ENCODE measurements at places on chromosomes 2 and 18.

DNA sequence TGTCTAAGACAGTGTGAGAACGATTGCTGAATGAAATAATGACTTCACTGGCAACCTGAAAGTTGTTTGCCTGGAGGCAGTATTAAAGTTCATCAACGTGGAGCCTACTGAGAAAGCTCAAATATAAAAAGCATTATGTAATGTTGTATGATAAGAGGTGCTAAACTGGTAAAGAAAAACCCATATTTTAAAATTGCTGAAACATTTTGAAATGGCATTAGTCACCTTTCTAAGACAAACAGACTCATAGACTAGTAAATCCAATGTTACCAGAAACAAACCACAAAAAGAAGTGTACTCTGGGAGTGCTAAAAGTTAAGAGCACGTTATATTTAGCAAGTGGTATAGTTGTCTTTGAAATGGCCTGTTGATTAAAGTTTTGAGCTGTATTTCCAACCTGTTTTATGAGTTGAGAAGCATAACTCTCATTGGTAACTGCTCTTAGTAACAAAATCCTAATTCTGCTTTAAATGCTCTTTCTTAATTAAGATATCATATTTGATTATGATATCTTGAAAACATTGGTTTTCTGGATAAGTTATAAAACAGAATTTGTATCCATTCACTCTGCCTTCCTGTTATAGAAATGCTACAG is 62.7 kb downstream of the CYP1B1 start:
- DNase-seq, result no peak

DNA sequence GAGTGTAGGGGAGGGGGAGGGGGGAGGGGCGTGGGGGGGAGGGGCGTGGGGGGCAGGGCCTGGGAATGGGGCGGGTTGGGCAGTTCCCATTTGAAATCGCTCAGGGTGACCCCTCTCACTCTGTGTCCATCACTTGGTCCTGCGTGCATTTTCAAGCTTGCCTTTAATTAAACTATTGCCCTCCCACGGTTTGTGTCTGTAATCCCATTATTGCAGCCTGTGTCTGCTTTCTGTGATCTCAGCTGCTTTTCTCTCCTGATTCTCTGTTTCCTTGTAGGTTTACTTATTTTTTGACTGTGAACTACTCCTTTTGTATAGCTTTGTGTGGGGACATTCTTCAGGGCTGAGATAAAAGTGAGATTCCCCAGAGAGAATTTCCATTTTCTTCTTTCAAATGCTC is 1.3 kb downstream of the DCDC2C start:
- DNase-seq, result no peak

DNA sequence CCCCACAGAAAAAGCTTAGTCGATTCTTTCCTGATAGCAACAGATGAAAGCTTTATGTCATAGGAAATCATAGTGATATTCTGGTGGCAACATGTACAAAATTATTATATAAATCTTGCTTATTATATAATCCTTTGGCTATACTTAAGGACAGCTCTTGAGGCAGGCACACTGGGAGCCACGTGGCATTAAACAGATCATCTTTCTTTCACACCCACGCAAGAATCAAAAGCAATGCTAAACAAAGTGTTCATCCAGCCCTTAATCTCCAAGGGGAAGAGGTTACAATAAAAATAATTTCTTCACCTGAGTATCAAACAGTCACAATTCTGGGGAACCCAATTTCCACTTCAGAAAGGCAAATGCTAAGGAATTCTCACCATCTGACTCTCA is 57.8 kb downstream of the CYB5A start:
- no peak for DNase-seq

DNA sequence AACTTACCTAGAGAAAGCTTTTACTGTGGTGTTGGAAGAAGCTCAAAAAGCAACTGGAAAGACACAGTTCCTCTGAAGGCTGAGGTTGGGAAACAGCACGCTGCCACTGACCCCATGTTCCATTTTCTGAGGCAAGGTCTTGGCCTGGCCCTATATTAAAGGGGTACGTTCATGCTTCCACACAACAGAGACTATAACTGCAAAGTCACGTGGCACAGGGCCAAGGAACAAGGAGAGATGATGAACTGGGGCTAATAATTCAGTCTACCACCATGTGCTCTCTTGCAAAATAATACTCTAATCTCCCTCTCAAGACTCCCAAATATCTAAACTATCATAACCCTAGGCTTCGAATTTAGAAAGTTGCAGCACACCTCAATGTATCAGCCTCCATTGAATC is 381.6 kb downstream of the DSEL start:
- no peak for DNase-seq

DNA sequence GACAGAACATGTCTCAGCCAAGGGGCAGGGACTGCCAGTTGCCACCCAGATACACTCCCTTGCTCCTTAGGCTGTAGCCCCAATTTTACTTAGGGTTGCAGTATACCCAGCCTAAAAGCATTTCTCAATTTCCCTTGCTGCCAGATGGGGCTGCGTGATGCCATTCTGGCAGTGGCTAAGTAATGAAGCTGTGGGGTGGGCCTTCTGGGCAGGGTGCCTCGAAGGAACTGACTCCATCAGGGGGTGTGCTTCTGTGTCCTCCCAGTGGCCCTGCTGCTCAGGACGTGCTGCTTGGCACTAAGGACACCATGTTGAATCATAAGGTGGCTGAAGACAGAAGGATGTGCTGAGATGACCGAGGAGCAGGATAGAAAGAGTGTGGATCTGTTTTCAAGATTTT is 74.2 kb downstream of the VWA3B start:
- DNase-seq, result no peak

DNA sequence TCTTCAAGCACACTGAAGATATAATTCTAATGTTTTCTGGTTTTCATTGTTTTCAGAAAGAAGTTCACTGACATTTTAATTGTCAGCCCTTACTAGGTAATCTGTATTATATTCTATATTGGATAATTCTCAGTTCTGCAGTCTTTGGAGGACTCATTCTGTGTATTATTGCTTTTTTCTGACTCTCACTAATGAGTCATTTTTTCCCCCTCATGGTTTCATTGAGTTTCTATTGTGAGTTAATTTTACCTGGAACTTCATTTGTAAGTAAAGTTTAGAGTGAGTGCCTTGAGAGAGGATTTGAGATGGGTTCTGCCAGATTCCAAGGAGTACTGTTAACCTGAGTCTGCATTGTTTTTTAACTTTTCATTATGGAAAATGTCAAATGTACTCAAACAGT is 90.4 kb upstream of the LYPD1 start:
- DNase-seq, result no peak

- peak; percentile 72 for DNase-seq
Measured at GRCh38 chr2:24827321-24828237, 34.4 kb downstream of the CENPO start.

DNA sequence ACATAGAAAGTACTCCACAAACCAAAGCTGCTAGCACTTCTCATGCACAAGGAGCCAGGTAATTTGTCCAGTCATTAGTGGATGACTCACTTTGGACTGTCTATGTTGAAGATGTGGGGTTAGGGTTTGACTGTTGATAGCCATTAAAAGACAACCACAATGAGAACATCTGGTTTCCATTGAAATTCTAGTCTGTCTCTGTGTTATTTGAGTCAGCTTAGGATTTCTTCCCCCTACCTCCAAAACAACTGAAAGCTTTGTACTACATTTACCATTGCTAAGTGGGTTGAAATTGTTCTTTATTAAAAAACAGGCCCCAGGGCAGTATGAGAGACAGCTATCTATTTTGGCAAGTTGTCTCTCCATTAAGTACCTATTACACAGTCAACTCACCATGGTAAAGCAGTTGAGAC is 50.2 kb upstream of the ANKRD44 start:
- DNase-seq, result peak; percentile 84

DNA sequence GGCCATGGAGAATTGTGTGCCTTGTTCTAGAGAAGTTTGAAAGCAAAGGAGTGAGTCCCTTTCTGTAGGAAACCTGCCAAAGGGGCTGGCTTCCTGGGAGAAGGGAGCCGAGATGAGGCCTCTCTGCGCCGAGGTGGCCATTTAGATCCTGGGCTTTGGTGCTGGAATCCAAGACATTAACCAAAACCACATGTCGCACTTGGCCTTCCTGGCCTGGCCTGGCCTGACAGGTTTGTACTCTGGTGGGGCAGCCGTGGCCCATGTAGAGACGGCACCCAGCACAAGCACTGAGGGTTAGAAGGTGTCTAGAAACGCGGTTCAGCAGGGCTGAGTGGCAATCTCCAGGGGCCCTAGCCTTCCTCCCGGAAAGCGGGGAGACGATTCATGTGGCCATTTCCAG is 7.1 kb downstream of the CNNM3 start:
- DNase-seq, result no peak

- no peak for DNase-seq
Measured at GRCh38 chr2:15299904-15300520, 261.1 kb downstream of the NBAS start.

DNA sequence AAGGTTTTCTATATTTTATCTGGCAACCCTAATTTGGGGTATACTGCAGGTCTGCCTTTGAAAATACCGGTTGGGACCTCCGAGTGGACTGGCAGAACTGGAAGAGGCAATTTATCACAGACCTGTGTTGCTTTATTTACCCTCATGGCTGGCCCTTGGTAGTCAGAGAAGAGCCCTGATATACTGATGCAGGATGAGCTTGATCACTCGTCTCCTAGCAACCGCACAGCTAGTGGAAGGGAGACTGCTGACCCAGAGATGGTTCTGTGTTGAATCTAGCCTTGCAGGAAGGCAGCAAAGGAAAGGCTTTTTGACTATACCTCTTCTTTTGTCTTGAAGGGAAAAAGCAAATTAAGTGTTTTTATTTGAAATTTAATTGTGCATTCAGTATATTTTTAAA is 154.7 kb downstream of the EML6 start:
- no peak for DNase-seq

- no peak for DNase-seq
Measured at GRCh38 chr2:219177552-219178376, at the start of gene RETREG2. RETREG2 (plus strand) TSS chr2:219178275; CDS start chr2:219178353, 78 bp downstream.

All from HFF-Myc (cell line).